Stromal cell of bone marrow (primary cell): ENCODE measurements at places on chromosomes 1 and 21.

GRCh38 chr1:228664399-228664914 lies 70.8 kb upstream of the RHOU start:
- DNase-seq = peak; percentile 40

- peak; percentile 95 for DNase-seq
These were observed 92.1 kb upstream of the POU3F1 start for GRCh38 chr1:38138498-38139233.

DNA sequence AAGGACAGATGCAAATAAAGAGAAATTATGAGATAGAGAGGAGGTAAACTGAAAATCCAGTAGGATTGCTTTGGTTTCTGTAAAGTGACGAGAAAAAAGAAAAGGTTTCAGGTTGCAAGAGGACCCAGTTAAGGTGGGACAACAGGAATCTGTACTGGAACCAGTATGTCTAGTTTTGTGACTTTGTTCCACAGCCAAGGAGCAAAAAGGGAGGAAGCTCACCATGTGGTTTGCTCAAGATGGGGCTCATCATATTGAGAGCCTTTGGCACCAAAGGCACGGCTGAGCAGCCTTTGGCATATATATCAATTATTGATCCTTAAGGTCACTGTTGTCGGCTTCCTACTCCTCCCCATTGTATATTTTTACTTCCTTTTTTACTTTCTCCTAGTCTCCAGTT lies 1.8 kb upstream of the ZDHHC18 start:
- no peak for DNase-seq

DNA sequence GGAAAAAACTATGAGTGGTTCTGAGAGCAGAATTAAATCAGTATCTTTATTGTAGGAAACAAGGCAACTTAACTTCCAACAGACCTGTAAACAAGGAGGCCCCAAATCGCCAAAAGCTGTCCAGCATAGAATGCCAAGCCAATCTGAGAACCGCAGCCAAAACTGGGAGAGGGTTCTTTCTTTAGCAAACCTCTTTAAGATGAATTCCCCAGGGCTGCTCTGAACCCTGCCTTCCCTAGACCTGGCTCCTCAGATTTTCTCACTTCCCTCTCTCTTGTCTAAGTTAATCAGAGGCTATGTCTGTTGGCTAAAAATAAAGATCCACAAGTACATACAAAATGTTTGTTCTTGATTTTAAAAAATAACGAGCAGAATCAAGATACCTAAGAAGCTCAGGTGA lies 141.4 kb downstream of the SMYD3 start:
- DNase-seq = no peak

GRCh38 chr1:48022306-48022705 lies 25.1 kb upstream of the TRABD2B start:
- no peak for DNase-seq

DNA sequence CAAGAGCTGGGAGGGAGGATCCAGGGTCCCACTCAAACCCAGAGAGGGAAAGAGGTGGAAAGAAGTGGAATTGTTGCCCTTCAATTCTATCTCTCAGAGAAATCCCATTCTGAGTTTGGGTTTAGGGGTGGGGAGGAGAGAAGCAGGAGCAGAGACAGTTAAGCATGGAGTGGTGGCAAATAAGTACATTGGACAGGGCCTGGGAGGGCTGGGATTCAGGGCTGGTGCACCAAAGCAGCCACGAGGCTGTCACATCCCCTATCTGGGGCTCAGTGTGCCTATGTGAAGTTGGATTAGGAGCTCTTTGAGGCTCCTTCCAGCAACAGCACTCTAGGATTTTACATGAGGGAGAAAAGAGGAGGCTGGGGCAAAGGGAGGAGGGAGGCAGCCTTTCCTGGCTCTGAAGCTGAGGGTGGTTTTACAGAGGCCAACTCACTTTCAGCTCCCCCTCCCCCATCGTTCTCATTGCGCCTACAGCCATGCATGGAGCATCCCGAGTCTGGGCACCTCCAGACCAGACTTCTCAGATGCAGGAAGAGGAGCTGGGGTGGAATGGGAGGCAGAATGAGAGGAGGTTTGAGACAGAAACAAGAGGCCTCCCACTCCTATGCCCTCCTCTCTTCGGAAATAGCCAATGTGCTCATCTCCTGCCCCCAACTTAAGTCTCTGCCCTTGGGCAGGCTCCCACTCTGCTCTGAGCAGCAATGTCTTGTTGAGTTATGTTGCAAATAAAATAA lies 3.0 kb upstream of the SYT6 start:
- no peak for DNase-seq

DNA sequence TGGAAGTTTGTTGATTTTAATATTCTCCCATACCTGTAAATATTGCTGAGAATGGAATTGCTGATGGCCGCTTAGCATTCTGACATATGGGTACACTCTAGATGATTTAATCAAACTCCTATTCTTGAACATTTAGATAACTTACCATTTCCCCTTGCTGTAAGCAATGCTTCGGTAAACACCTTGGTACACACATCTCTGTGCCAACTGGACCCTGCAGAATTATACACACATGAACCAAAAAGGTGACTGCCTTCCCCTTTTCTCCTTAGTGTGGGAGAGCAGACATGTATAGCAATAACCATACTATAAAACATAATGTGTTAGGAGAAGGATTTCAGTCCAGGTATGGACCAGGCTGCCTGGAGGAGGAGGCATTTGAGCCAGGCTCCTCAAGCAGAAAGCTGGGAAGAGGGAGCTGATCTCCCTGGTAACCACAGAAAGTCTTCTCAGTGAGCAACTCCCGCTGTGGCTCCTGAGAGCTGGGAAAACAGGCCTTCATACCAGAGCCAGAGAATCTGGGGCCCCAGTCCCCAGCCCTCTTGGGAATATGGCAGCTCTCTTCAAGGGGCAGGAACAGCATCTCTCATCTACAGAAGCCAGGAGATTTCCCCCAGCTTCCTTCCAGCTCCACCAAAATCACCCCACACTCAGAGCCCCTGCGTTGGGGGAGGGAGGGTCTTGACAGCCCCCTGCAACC lies 33.9 kb upstream of the CSF1 start:
- DNase-seq = no peak

DNA sequence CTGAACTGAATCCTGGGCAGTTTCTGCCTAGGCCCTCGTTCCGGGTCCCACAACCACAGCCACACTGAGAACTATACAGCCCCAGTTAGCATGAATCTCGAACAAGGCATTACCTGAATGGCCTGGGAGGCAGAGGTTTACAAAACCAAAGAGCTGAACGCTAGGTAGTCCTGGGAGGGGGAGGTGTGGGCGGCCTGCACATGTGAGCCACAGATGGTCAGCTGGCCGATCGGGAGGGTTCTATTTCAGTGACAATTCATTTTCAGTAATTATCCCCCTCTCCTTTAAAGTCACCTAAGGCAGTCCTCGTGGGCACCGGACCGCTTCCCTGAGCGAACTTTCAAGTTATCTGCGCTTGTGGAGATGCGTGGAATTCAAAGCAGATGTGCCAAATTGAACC lies 111.9 kb downstream of the GLIS1 start:
- DNase-seq = no peak

DNA sequence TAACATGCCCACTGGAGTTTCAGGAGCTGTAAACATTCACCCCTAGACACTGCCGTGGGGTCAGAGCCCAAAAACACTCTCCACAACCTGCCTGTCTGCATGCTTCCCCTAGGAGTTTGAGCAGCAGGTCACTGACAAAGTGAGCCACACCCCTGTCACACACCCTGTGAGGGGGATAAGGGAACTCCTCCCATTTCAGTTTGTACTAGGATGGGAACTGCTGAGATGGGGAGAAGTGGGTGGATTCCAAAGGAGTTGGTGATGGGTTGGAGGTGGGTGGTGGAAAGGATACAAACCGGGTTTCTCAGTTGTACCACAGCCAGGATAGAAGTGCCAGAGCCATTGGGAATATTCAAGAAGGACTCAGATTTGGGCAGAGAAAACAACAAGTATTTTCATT lies 140.2 kb downstream of the MIS18A start:
- DNase-seq = no peak

GRCh38 chr21:30625449-30626165 lies 5.2 kb downstream of the KRTAP20-4 start:
- no peak for DNase-seq

GRCh38 chr1:20401405-20402010 lies 84.5 kb downstream of the CAMK2N1 start:
- no peak for DNase-seq

GRCh38 chr1:77263708-77264107 lies 18.1 kb upstream of the AK5 start:
- no peak for DNase-seq

- DNase-seq = no peak
These were observed 297.4 kb downstream of the TM2D1 start for GRCh38 chr1:61427510-61427909.

DNA sequence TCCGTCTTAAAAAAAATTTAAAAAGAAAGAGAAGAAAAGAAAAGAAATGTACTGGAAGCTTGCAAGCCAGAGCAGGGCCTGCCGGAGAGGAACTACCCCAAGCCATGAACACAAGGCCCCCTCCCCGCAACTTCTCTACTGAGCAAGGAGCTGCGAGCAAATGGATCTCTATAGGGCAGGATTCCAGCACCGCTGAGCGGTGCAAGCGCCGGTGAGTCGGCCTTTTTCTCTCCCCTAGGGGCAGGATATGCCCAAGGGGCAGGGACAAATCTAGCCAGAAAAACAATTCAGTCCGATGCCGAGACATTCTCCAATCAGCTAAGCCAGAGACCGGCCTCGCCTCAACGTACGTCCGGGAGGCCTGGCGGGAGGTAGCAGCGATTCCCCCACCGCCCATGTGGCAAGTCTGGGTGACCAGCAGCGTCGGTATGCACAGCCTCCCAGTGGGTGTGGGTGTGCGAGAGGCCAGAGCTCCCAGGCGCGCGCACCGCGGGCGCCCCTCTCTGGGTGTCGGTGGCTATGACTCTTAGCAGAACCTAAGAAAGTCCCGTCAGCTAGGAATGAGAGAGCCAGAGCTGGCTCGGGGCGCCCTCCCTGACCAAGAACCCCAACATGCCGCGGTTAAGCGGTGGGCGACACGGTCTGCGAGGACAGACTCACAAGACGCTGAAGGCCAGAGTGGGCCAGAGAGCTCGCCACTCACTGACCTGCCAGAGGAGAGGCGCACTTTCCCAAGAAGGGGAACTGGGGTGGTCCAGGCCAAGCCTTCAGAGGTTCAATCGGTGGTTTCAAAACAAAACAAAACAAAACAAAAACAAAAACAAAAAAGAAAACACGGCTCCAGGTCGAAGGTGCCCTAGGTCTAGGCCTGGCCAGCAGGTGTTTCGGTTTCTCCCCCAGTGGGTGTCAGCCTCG lies 1.9 kb downstream of the CSMD2 start:
- peak; percentile 64 for DNase-seq

- no peak for DNase-seq
These were observed 228.2 kb upstream of the KCNK2 start for GRCh38 chr1:214854126-214854875.

DNA sequence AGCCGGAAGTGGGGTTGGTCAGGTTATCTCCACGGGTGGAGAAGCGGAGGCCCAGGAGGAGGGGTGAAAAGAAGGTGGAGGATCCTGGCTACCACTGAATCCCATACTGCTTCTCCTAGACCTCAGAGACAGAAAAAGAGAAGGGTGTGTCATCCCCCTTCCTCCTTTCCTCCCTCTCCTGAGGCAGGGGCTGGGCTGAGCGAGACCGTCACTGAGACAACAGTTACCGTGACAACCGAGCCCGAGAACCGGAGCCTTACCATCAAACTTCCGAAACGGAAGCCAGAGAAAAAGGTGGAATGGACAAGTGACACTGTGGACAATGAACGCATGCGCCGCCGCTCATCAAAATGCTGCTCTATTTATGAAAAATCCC lies 42.1 kb upstream of the NBPF3 start:
- DNase-seq = no peak

DNA sequence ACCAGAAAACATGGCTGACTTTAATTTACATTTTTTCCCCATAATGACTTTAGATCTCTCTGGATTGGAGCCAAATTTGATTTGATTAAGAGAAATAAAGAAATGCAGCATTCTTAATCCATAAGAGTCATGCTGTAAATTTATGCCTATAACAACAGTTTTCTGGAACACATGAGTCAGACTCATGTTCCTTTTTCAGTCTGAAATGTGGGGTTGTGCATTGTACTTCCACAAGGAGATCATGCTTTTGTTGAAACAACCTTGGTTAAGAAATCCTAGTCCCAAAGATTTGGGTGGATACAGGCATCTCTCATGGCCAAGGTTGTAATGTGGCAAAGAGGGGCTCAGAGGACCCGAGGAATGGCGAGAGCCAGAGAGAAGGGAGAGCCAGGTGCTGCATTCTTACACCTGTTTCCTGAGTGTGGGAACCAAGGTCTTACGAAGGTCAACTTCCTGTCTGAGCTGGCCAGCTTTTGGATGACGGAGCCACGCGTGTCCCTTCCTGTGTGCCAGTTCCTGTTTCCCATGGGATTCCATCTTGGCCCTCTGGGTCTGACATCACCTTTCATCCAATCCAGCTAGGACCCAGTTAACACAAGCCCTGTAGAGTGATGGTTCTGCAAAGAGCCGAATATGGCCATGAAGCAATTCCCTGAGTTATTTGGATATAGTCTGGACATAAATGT lies 23.1 kb downstream of the CLDN14 start:
- peak; percentile 42 for DNase-seq

- DNase-seq = no peak
These were observed 178.8 kb downstream of the FGGY start for GRCh38 chr1:59475737-59476136.

DNA sequence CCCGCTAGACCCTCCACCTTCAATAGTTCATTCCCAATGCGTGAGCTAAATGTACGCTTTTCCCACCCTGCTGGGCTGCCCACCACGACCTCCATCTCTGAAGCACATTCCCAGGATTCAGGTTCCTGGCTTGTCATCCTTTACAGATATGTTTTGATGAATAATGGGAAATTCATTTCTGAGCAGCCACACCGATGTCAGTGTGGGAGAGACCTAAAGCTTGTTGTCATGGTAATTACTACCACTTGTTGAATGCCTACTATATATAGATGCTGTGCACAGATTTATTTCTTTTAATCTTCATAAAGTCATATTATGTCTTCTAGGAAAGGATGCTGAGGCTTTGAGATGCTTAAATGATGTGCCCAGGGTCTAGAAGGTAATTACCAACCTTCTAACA lies 8.0 kb downstream of the RCSD1 start:
- DNase-seq = no peak

DNA sequence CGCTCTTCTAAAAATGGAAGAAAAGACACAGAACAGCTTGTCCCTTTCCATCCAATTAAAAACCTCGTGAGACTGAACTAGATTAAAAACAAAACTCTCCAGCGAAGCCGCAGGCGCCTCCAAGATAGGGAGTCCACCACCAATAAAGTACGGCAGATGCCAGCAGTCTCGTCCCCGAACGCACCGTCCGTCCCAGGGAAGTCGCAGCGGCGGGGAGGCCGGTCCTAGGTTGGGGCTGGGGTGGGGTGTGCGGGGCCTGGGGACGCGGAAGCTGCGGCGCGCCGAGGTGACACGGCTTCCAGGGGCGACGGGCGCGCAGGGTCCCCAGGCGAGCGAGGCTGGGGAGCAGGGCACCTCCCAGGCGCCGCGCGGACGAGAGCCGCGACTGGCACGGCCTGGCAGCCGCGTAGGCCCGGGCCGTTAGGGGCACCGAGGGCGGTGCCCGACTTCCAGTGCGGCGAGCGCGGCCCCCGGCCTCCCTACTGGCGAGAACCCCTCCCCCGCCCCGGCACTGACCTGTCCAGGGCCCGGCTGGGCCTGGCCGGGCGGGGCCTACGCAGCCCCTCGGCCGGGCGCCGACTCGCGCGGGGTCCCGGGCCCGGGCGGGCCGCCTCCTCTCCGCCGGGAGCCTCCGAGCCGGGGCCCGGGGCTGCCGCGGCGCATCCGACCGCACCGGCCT lies 28.3 kb upstream of the A3GALT2 start:
- no peak for DNase-seq

- DNase-seq = no peak
These were observed 203.4 kb downstream of the HS2ST1 start for GRCh38 chr1:87117761-87118368.

- no peak for DNase-seq
These were observed 22.9 kb upstream of the FOXE3 start for GRCh38 chr1:47393141-47393540.

- DNase-seq = no peak
These were observed at the start of gene RPS6KA1 for GRCh38 chr1:26529655-26530409. TSS of gene RPS6KA1 (plus strand) at chr1:26529761. CDS start at chr1:26529921, 160 bp downstream.
